LHCN-M2 (cell line): ENCODE measurements at places on chromosomes 1 and 21. TPM values are rescaled to one million over a fixed set of nuclear protein-coding genes. Genes with fewer than 3 reads are reported as not detected.

DNA sequence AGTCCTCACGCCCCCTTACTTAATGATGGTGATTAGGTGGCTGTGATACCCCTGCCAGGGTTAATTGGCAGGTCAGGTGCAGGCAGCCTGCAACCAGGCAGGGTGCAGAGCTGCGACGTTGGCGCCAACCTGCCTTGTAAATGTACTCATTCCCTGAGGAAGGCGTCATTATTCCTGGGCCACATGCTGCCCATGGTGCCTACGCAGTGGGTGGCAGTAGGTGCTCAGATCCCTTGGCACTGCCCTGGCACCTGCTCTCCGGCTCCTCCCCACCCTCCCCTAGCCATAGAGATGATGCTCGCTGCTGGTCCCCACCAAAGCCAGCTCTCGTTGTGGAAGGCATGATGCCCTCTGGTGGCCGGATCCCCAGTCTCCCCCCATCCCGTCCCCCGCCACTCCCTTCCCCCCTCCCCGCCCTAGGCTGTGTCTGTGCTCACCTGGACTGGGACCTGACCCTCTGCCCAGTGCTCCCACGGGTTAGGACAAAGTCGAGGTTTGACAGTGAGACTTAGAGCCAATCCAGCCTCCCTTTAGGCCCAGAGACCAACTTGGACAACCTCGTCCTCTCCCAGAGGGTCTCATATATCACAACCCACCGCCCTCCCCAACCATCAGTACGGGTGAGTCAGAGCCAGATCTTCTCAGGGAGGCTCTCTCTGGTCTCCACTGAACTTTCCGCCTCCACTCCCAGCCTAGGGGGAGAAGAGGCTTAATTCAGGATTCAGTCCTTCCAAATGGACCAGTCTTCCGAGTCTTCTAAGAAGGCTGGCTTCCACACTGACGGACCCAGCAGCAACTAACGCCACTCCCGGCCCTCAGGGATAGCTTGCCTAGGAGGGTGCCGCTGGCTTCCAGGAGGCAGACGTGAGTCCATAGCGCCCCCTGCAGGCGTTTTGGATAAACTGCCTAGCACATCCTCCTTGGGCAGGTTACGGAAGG, 5.7 kb downstream of the KRTCAP2 start:
- peak; percentile 73 for DNase-seq

- no peak for DNase-seq
These were observed 280.7 kb downstream of the RPS6KC1 start for GRCh38 chr1:213331631-213332175.

DNA sequence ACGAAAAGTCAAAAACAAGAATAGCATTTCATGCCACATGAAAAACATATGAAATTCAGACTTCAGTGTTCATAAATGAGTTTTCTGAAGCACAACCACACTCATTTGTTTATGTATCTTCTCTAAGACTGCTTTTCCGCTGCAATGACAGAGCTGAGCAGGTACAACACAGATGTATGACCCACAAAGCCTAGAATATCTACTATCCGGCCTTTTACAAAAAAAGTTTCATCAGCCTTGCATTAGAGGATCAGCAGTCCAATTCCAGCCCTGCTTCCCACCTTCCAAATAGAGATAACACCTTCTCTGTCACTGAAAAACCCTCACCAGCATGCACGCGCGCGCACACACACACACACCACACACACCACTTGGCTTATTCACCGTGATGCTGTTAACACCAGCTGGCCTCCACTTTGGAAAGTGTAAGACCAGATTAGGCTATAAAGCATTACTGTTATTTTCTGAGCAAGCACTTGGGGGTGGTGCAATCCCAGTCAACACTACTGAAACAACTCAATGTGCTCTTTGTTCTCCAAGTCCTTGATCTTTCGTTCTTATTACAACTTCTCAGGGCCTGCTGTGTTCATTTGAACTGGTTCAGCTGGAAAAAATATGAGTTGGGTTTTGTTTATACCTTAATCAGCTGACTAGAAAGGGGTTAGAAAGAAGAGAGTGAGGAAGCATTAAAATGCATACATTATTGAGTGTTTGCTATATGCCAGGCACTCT, 90.0 kb downstream of the GLUL start:
- DNase-seq: peak; percentile 73

DNA sequence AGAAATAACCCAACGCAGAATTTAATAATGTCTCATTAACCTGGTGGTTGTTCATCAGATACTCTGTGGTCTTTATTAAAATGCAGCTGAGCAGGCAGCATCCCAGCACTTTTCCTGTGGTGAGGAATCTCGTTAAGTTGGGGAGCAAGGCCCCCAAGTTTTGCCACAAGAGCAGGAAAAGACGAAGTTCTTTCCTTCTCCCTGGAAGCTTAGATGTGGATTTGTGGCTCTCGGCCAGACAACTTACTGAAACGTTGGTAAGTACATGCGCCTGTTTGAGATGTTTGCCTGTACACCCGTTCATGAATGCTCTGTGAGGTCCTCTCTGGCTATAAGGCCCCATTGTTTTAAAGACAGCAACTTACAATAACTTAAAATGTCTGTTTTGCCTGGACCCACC, 34.3 kb upstream of the PDE9A start:
- DNase-seq: no peak

The BGLAP gene
- total RNA-seq: 2.0 and 4.3 TPM in 2 replicates

GRCh38 chr1:216173376-216173995, 249.8 kb downstream of the USH2A start:
- no peak for DNase-seq

- DNase-seq: no peak
These were observed 23.3 kb downstream of the INAVA start for GRCh38 chr1:200918006-200918405.

DNA sequence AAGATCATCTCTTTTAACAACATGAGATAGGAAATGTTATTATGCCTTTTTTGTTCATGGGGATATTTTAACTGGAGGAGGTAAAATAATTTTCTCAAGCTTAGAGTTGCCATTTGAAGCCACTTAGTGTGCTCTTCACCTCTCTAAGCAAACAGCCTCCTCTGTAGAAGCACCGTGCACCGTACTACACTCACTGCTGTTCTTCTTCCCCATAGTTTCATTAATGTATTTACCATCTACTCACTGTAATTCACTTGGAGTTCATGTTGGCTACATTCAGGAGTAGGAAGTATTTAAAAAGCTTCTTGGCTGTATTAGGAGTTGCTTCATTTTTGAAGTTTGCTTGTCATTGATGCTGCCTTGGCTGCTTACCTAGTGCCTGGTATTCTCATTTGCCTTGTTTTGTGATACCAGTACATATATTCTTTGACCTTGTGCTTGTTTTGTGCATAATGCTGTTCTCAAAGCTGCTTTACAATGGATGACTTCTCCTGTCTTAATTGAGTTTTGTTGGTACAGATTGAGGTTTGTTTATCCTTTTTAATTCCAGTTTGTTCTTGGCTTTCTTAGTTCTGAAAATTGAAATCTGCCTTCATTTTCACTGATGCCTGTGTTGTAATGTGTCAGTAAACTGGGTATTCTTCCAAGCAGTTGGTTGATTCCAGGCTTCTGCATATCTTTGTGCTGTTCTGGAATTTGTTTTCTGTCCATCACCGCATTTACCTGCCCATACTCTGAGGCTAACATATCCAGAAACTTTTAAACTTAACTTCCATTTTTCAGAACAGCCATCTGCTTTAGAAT, 240.4 kb downstream of the HMCN1 start:
- no peak for DNase-seq

DNA sequence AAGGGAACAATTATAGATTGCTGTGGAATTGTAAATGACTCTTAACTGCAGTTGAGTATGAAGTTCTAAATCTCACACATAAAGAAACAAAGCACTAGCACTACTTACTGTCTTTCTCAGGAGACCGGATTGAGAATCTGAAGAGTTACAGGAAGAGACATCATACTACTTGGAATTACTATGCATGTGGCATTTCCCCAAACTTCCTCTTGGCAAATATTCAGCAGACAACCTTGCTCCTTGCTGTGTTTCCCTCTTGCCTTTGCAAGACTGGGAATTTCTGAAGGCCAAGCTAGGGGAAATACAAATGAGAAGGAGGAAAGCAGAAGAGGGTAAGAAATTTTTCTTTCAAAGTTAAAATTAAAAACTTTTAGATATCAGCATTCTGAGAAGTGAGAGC, 173.6 kb upstream of the KCTD3 start:
- no peak for DNase-seq

- peak; percentile 55 for DNase-seq
These were observed 60.8 kb upstream of the F3 start for GRCh38 chr1:94602316-94602715.

- no peak for DNase-seq
These were observed 1.5 kb upstream of the CNN3 start for GRCh38 chr1:94928293-94928939.

GRCh38 chr1:203275656-203276272, 29.6 kb upstream of the BTG2 start:
- no peak for DNase-seq

The NBPF6 gene
- total RNA-seq: not detected in 2 replicates

The GJC2 gene
- total RNA-seq: 0.63 and 0.77 TPM in 2 replicates

DNA sequence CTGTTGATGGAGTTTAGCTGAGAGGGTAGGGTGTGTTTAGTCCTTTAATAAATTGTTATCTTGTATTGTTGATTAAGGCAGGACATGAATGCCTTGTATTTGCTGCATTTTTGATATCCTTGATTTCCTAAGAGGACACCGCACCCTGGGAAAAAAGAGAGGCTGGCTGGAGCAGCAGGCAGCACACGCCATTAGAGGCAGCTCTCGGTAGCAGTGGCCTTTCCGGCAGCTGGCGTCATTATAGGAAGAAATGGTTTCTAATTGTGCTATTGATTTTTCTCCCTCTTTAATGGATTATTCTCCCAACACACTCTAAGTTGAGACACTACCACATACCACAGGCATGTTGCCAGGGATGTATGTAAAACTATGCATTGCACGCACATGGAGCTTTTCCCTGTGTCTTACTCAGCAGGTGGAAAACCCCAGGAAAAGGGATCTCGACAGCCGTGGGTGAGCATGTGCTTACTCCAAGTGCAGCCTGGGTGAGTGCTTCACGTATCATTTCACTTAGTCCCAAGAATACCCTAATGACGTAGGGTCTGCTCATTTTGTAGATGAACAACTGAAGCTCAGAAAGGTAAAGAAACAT, 440.4 kb upstream of the RUNX1 start:
- no peak for DNase-seq

DNA sequence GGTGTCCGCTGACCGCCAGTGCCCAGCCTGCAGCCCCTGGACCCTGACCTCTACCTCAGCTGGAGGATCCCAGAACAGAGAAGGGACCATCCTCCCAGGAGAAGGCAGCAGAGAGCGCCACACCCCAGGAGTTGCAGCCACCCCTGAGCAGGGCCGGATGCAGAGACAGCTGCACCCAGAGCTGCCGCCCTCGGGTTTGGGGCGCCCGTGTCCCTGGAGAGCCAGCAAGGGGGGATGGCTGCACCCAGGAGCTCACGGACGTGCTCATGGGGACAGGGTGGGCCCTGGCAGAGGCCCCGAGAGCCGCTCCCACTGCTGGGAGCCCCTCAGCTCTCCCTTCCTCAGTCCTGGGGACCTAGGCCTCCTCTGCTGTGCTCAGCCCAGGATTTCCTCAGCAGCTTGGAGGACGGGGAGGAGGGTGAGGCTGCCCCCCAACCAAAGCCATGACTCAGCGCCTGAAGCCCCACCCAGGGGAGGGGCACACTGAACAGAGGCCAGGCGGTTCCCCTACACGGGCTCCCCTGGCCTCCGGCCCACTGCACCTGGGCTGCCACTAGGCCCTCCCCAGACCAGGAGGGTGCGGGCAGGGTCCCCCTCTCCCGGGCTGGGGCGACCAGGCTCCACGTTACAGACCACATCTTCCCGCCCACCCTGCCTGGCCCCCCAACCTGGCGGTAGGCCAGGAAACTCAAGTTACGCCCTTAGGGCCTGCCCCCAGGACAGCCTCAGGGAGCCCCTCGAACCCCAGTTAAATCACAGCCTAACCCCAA, 2.2 kb downstream of the ACAP3 start:
- peak; percentile 80 for DNase-seq

The PLA2G2D gene
- total RNA-seq: not detected in 2 replicates

DNA sequence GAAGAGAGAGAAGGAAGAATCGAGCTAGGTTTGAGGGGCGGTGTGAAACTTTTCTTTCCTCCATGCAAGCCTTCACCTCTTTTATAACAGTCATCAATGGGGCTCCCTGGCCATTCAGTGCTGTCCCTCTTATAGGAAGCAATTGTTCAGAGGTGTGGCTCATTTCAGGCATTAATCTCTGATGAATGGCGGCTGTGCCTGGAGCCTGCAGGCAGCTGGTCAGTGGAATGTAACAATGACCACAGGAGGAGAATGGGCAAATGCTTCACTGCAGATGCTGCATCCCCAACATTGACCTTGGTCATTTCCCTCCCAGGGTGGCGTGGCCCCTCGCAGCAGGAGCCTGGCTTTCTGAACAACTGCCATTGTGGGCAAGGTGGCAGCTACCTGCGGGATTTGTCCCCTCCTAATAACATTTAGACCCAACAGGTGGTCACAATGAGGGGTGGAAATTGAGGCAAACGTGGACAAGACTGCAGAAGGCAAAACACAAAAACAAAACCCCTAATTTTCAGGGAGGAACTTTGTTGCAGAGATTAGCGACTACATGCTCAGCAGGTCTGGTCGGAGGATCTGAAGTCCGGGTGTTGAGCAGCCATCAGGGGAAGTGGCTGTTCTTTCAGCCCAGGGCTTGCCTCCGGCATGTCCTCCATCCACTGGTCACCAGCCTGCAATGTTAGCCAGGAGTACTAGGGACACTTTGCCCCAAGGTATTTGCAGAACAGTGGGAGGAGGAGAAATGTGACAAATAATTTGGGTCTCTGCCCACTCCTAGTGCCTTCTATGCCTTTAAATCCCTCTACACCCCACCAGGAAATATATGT, 97.3 kb upstream of the PAXBP1 start:
- DNase-seq: peak; percentile 9

The ZNF670 gene
- 6.0 and 6.5 TPM in 2 replicates for total RNA-seq

- DNase-seq: no peak
These were observed 93.1 kb upstream of the RUNX3 start for GRCh38 chr1:25023190-25023578.

The CENPF gene
- total RNA-seq: 199 and 222 TPM in 2 replicates

- DNase-seq: no peak
These were observed 196.5 kb downstream of the TPR start for GRCh38 chr1:186178426-186179043.

The OVAAL gene
- total RNA-seq: 0.11 TPM in 1 of 2 replicates, not detected in the other

The ZMYM1 gene
- 16.3 and 23.4 TPM in 2 replicates for total RNA-seq

DNA sequence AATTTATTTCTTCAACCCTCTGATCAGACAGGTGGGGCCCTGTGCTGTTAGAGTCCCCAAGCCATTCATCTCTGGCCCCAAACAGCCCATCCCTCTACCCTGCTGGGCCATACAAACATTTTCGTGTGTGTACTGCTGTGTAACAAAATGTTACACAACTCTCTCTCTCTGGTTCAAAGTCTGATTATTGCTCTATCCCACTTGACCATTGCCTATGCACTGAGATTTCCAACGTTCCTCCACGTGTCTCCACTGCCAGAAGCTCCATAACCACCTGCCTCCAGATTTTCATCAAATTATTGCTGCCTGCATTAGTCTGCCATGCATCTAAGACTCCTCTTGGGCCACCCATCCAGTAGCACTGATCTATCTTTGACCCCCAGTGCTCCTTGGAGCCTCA, 104.8 kb downstream of the ELAVL4 start:
- no peak for DNase-seq

GRCh38 chr1:150621497-150622302, 7.7 kb downstream of the ENSA start:
- peak; percentile 69 for DNase-seq

- no peak for DNase-seq
These were observed 99.8 kb downstream of the PTPN14 start for GRCh38 chr1:214451596-214451995.
